Left ventricle myocardium superior (tissue), 1 donor: ENCODE measurements at places on chromosomes 12 and 14. TPM values are rescaled to one million over a fixed set of nuclear protein-coding genes. Genes with fewer than 3 reads are reported as not detected.

The GYS2 gene
- total RNA-seq = not detected

The TPH2 gene
- not detected for total RNA-seq

The SYCP3 gene
- not detected for total RNA-seq

The NR4A1 gene
- 58.9 TPM for total RNA-seq

The CMA1 gene
- total RNA-seq = 0.47 TPM

The GALNT16 gene
- 101 TPM for total RNA-seq

The CRIP1 gene
- total RNA-seq = 59.4 TPM

The PMCH gene
- total RNA-seq = not detected
